Stimulated activated CD8-positive, alpha-beta memory T cell treated with anti-CD3 and anti-CD28 coated beads, Interleukin-12 subunit alpha, Interleukin-12 subunit beta, amount 100 ng/mL, for 4 hours (primary cell): ENCODE measurements at places on chromosomes 6 and 20.

DNA sequence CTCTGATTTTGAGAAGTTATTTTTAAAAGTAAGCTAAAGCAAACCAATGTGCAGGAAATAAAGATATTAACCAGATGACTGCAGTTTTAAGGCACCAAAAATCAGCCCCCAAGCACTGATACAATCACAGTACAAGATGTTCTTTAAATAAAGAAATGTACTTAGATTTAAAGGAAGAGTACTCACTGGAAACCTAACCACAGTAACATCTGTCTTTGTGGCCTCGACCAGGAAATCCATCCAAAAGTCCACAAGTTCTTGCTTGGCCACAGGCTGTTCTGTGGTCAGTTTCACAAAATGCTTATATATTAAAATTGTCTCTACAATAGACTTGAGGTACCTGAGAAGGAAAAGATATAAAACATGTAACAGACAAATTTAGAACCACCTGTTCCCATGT lies 105.9 kb upstream of the MAP7 start:
- DNase-seq, result no peak

DNA sequence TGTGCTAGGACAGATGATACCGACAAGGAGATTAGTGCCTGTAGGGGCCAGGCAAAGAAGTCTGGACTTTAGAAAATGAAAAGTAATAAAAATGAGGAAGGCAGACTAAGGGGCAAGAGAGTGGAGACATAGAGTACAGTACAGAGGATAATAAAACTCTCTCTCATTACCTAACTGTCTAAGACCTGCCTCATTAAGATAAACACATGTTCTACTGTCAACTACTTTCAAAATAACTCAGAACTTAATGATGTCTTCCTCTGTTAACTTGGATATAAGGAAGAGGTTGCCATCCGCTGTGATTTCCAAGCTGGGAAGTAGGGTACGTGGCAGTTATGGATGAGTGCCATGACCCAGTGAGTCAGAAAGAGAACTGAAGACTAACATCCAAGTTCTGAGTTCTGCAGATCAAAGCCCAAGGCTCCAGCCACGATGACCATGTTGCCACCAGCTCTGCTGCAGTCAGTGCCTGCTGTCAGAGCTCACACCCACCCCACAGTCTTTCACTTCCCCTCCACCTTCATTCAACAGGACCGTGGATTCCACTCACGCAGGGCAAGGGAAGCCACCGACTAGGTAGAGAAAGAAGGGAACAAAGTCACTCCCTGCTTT lies 81.8 kb downstream of the KIF16B start:
- DNase-seq, result no peak

- no peak for DNase-seq
Observed at GRCh38 chr6:21748343-21749056, 154.9 kb downstream of the SOX4 start.

DNA sequence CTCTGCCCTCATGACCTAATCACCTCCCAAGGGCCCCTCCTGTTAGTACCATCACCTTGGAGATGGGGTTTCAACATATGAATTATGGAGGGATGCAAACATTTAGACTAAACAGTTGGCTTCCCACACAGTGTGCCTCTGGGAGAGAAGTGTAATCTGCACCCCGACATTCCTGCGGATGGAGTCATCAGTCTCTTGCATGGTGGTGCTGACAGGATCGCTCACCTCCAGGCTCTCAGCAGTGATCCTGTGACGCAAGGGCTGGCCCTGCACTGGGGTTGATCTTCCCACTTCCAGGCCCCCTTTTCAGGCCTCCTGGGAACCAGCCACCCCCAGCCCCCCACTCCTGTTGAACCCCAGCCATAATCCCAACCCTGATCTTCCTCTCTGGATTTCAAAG lies 16.0 kb upstream of the PI16 start:
- DNase-seq, result no peak

GRCh38 chr20:32233286-32233685 lies 25.6 kb downstream of the POFUT1 start:
- no peak for DNase-seq

DNA sequence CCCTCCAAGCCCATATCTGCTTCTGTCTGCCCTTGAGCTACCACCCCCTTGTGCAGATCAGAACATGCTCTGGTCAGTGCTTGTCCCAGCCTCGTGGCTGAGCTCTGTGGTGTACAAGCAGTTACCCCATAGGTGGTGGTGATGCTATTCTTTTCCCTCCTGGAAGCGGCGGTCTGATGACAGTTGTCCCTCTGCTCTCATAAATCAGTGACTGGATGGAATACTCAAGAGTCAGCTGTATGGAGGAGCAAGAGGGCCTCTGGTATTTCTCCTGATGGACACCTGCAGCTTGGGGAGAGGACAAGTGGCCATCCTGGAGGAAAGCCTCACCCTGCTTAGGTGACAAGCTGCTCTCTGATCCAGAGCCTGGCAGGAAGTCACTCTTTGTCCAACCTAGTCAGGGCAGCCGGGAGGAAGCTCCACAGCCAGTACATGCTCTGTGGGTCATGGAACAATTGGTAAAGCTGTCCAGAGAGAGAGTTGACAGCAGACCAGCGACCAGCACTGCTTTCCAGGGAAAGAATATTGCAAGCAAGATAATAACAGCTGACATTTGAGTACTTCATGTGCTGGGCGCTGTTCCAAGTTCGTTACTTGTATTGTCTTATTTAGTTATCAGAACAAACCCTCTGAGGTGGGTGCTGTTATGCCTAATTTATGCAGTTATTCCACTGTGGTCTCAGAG lies 47.1 kb downstream of the SCAND1 start:
- no peak for DNase-seq

DNA sequence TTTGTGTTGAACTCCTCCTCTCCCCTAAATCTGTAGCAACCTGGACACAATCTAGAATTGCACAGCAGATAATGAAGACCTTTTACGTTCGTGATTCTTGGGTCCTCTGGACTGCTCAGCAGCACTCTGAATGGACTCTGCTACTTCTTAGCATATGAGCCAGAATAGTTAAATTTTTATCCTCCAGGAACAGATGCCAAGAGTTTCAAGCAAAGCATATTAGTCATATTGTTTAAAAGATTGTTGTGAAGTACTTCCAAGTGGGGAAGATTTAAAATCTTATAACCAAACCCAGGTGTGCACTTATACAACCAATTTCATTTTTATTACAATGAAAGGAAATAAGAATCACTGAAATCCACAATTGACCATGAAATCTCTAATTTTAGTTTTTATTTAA lies 118.9 kb upstream of the EXOC2 start:
- no peak for DNase-seq

GRCh38 chr6:43250992-43251373 lies 7.7 kb downstream of the TTBK1 start:
- no peak for DNase-seq
